ENCODE measurements at places on chromosomes 2 and 18.

GRCh38 chr18:47206945-47207637 lies 30.9 kb upstream of the IER3IP1 start:
- no peak for DNase-seq

GRCh38 chr2:20632446-20632990 lies 18.4 kb downstream of the HS1BP3 start:
- no peak for DNase-seq

GRCh38 chr2:65067806-65068553 lies 11.8 kb downstream of the CEP68 start:
- no peak for DNase-seq

- no peak for DNase-seq
Measured at GRCh38 chr18:12317664-12318333, 9.8 kb downstream of the TUBB6 start.

DNA sequence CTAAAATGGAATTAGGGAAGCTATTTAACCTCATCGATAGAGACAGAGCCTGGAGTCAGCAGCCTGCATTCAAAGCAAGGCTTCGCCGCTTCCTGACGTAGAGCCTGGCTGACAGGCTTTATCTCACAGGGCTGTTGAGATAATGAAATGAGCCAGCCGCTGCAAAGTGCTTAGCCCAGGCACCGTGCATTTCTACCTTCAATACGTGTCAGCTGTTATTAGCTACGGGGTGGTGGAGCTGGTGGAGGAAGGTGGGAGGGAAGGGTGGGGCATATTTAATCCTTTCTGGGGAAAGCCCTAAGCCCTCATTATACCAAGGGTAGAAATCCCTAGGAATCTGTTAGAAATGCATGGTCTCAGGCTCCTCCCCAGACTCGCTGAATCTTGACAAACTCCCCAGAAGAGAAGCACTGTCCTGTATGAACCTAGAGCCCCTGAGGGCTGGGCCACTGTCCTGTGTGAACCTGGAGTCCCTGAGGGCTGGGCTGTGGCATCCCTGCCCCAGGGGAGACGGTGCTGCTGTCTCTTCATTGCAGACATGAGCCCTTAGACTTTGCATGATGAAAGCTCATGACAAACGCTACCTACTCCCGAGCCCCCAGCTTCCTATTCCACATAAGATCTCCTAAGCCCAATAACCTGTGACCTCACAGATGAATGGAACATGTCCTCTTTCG lies 72.4 kb downstream of the ALPK2 start:
- DNase-seq, result no peak

DNA sequence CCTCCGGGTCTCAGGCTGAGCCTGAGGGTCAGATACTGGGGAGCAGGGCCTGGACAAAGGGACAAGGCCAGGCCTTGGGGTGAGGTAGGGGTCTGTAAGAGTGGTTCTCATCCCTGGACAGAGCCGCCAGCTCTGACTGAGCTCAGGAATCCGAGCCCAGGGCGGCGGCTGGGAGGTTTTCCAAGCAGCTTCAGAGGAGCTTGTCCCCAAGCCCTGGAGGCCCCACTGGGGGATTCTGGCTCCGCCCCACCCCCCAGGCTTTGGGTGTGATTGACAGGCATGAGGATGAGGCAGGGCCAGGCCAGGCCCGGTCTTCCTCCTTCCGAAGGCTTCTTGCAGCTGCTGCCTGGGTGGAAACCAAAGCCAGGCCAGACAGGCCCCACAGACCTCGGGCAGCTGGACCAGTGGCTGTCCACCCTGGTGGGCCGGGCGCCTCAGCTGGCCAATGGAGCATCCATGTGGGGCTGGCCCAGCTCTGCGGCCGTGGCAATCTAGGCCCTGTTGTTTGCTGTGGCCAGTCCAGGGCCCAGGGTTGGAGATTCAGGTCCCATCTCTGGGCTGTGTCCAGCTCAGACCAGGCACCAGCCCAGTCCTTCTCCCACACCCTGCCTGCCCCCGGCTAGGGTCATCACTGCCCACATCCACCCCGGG lies 23.1 kb upstream of the GPC1 start:
- no peak for DNase-seq

DNA sequence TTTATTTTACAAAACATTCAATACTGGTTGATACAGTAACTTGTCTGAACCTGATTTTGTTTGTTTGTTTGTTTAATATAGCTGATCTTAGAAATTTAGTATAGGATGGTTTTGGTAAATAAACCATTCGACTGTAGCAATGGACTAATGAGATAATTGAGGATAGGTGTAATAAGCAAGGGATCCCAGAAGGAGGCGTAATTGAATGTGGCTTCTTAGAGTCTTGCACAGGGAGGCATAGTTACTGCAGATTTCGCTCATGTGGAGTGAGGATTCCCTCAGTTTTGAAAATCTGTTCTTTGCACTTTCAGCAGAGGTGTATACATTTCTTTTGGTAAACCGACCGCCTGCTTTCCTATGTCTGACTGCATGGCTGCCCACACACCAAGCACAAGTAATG lies 709.6 kb downstream of the SOCS6 start:
- no peak for DNase-seq

DNA sequence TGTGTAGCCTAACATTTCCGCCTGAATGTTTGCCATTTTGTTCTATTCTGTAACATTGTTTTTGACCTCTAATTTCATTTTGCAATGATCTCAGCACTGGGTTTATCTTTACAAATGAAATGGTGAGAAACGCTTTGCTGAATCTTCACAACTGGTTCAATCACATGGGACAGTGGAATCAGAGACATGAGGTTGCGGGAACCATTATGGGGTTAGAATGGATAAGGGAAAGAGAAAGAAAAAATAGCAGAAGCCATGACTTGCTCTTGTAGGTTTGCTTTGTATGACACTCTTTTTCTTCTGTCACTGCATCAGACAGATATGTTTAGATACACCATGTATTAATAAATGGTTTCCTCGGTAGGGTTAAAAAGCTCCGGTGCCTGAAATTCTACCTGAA lies 114.3 kb upstream of the PELI1 start:
- no peak for DNase-seq

GRCh38 chr2:172964511-172965139 lies 111.0 kb upstream of the MAP3K20 start:
- no peak for DNase-seq

DNA sequence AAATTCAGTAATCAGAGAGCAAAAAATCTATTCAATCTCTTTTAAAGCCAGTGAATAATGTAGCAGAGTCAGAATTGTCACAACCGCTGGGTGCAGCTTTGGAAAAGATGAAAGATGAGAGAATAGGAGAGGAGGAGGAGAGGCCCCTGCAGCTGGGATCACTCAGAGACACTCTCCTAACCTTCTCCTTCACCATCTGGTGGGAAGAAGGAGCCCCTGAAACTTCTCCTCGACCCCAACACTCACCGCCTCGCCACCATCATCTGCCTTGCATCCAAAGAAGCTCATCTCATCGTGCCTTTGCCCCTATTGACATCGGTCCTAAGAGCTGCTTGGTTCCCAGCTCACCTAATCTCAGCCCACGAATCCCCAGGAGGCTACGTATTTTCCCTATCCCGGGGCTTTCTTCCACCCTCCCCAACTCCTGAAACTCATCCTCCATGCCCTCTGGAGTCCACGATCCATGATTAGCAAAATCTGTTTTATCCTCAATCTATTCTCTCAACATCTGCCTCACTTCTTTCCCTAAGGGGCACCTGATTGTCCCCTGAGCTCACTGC lies 58.5 kb downstream of the PKDCC start:
- DNase-seq, result no peak

DNA sequence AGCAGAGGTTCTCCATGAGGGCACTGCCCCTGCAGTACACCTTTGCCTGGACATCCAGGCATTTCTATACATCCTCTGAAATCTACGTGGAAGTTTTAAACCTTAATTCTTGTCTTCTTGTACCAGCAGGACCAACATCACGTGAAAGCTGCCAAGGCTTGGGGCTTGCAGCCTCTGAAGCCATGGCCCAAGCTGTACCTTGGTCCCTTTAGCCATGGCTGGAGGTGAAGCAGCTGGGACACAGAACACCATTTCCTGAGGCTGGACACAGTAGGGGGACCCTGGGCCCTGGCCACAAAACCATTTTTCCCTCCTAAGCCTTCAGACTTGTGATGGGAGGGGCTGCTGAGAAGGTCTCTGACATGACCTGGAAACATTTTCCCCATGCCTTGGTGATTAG lies 32.8 kb upstream of the CCDC141 start:
- DNase-seq, result no peak

DNA sequence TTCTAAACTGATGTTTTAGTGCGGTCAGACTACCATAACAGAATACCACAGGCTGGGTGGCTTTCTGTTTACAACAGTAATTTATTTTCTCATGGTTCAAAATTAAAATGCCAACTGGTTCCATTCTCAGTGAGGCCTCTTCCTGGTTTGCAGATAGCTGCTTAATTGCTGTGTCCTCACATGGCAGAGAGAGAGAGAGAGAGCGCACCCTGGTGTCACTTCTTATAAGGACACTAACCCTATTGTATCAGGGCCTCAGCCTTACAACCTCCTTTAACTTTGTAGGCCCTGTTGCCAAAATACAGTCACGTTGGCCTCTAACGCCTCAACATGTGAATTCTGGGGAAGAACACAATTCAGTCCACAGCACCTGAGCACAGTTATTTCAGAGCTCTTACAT lies 37.5 kb upstream of the ZNF385B start:
- no peak for DNase-seq

- no peak for DNase-seq
Measured at GRCh38 chr18:45019469-45019868, 338.8 kb downstream of the SETBP1 start.

GRCh38 chr18:45852631-45853030 lies 27.2 kb downstream of the SIGLEC15 start:
- no peak for DNase-seq

- no peak for DNase-seq
Measured at GRCh38 chr18:46946656-46947282, 29.4 kb downstream of the KATNAL2 start.

DNA sequence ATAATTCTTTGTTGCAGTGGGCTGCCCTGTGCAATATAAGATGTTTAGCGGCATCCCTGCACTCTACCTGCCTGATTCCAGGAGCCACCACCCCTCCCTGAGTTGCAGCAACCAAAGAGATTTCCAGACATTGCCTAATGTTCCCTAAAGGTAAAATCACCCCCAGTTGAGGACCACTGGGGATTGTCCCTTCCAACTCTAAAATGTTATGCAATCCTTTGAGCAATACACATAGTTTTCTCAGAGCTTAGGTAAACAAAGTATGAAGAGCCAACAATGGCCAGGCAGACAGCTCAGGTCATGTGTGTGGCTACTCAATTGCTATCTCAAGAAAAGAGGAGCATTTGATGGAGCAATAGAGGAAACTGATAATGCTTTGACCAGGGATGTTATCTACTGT lies 87.0 kb downstream of the XDH start:
- DNase-seq, result no peak

DNA sequence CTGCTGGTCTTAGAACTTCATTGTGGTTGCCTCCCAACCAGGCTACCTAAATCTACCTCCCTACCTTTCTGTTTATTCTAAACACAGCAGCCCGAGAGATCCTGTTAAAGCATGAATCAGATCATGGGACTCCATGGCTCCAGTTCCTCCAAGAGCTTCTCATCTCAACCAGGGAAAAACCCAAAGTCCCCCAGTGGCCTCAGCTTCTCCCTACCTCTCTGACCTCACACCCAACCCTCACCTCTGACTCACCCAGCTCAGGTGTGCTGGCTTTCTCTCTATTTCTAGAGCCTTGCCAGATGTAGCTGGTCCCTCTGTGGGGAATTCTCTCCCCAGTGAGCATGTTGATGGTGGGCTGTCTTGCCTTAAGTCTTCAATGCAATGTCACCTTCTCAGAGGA lies 93.8 kb upstream of the COPS8 start:
- DNase-seq, result no peak

DNA sequence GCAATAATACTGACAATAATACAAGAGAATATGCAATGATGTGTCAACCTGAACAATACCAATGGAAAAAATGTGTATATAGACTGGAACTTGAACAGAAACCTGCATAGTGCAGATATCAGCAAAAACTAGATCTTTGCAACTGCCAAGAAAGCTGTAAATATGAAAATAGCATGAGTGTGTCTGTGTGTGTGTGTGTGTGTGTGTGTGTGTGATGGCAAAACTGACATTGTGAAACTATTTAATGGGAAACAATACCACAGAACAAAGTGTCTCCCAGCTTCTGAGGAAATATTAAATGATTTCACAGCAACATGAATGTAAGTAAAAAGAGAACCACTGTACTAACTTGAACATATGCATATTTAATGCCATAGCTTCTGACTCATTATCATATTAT lies 558.2 kb upstream of the LINC00305 start:
- no peak for DNase-seq

DNA sequence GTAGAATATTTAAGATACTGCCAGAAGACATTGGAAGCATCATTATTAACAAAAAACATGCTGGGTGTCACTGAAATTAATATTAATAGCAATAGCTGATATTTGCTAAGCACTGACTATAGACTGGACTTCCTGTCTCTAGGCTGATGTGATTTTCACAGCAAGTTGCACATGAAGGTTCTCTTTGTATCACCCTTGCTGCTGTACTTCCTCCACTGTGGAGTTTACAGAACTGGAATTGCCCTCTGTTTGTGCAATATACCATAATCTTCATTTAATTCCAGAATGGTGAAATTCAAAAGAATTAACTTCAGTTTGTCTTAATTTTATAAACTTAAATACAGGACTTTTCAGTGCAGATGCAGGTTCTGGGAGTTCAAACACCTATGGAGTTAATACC lies 585.1 kb downstream of the RNF144A start:
- no peak for DNase-seq

- no peak for DNase-seq
Measured at GRCh38 chr2:192978395-192978794, 783.7 kb upstream of the TMEFF2 start.

GRCh38 chr18:51824746-51825145 lies 515.3 kb upstream of the DCC start:
- no peak for DNase-seq

DNA sequence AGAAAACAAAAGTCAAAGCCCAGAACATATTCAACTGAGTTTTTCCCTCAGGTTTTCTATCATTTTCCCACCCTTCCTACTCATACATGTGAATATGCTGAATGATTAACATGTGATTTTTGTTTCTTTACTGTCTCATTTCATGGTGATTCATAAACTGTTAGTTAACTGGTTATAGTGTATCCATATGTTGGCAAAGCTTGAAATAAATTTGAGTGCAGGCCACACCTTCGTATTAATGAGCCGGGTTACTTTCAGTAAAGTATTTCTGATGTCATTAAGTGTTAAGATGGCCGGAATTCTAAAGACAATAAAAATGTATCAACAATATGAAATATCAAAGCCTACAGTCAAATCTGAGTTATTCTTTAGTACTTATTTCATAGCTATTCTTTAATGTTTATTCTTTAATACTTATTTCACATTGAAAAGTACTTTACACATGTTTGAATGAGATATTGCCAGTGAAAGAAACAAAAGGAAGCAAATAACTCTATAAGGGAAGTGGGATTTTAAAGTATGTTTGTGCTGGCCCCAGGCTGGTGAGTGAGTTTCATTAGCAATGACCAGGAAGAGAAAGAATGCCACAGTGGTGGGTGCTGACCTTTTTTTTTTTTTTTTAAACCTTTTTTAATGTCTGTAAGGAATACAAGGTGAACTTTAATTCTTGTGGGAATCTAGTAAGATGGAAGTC lies 178.6 kb downstream of the NEDD4L start:
- DNase-seq, result no peak

- no peak for DNase-seq
Measured at GRCh38 chr18:48932822-48933510, 17.8 kb downstream of the SMAD7 start.

- no peak for DNase-seq
Measured at GRCh38 chr2:72155737-72156136, 8.1 kb upstream of the CYP26B1 start.
